ENCODE measurements at places on chromosomes 3 and 15.

- H3K27ac ChIP-seq, result no peak overlapping the region
- H3K27me3 ChIP-seq, result no peaks in the 10 kb centered on the region
- no peaks in the 10 kb centered on the region for H3K36me3 ChIP-seq
- no peaks in the 10 kb centered on the region for H3K4me1 ChIP-seq
These were observed 44.8 kb upstream of the MAP3K13 start for GRCh38 chr3:185318141-185318540.

- no peak for DNase-seq
- H3K36me3 ChIP-seq, result no peaks in the 10 kb centered on the region
- H3K4me1 ChIP-seq, result no peaks in the 10 kb centered on the region
- no peak overlapping the region for H3K27ac ChIP-seq
- no peaks in the 10 kb centered on the region for H3K27me3 ChIP-seq
These were observed 91.4 kb downstream of the CTNNB1 start for GRCh38 chr3:41290736-41291135.

- DNase-seq, result no peak
- peaks cover 2% of the 10 kb centered on the region for H3K36me3 ChIP-seq
- no peaks in the 10 kb centered on the region for H3K4me1 ChIP-seq
- H3K27ac ChIP-seq, result no peak overlapping the region
- H3K27me3 ChIP-seq, result no peaks in the 10 kb centered on the region
These were observed 563.6 kb upstream of the NAALADL2 start for GRCh38 chr3:174295306-174296092.

DNA sequence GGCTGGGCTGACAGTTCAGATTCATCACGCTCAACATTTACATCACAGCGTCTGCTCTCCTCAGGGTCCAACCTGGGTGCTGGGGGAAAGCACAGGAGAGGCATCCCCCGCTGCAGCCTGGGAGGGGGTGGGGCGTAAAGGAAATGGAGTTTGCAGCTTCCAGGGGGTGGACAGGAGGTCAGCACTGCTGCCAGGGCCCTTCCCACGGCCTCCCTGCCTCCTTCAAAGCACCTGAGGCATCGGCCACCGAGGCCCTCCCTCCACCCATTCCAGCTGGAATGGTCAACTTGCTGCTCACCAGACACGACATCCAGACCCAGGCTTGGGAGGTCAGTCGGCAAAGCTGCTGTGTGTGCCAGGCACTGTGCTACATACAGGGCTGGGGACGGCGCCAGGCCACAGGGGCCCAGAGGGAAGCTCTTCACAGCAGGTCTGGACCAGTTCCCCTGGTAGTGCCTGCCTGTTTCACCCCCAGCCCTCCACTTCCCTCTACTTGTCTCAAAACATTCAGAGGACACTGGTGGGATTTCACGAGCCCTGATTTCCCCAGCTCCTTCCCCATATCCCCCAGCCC is 120.7 kb downstream of the ANP32A start:
- H3K36me3 ChIP-seq, result peaks cover 2% of the 10 kb centered on the region
- H3K27me3 ChIP-seq, result peaks cover 38% of the 10 kb centered on the region
- no peak overlapping the region for H3K27ac ChIP-seq
- no peak overlapping the region for H3K4me3 ChIP-seq

- H3K27me3 ChIP-seq, result no peaks in the 10 kb centered on the region
- H3K4me1 ChIP-seq, result no peaks in the 10 kb centered on the region
- H3K4me3 ChIP-seq, result no peak overlapping the region
- DNase-seq, result no peak
- no peak overlapping the region for H3K27ac ChIP-seq
These were observed 10.1 kb upstream of the STRIT1 start for GRCh38 chr3:155303540-155304097.

DNA sequence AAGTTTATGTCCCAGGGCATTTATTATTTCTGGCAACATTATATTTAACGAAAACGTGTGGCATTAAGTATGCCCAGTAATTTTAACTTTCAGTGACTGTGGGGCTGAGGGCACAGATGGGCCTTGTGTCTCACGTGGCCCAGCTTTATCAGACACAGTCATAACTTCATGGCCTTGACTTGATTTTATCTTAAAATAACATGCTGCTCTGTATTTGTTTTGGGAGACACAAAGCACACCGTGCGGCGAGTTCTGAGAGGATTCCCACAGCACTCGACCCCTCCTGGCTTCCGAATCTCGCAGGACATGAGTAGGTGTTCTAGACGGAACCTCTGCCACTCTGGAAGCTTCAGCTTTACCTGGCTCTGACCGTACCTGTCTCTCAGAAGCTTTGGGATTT is 180.8 kb downstream of the ADAMTS17 start:
- no peaks in the 10 kb centered on the region for H3K36me3 ChIP-seq
- H3K27ac ChIP-seq, result no peak overlapping the region
- no peak overlapping the region for H3K4me3 ChIP-seq
- H3K27me3 ChIP-seq, result no peaks in the 10 kb centered on the region

- no peak overlapping the region for H3K27ac ChIP-seq
- H3K36me3 ChIP-seq, result no peaks in the 10 kb centered on the region
- no peak overlapping the region for H3K4me3 ChIP-seq
- DNase-seq, result no peak
These were observed 402.9 kb upstream of the ATP11B start for GRCh38 chr3:182390421-182390820.

- H3K27ac ChIP-seq, result no peak overlapping the region
- H3K27me3 ChIP-seq, result no peaks in the 10 kb centered on the region
- no peak for DNase-seq
- H3K4me1 ChIP-seq, result peaks cover 8% of the 10 kb centered on the region
- no peaks in the 10 kb centered on the region for H3K36me3 ChIP-seq
These were observed 15.1 kb upstream of the RFTN1 start for GRCh38 chr3:16528581-16528993.

- DNase-seq, result no peak
- H3K27me3 ChIP-seq, result no peaks in the 10 kb centered on the region
- no peak overlapping the region for H3K4me3 ChIP-seq
- H3K27ac ChIP-seq, result no peak overlapping the region
- no peaks in the 10 kb centered on the region for H3K4me1 ChIP-seq
These were observed 145.0 kb downstream of the ATP10A start for GRCh38 chr15:25718169-25718536.

DNA sequence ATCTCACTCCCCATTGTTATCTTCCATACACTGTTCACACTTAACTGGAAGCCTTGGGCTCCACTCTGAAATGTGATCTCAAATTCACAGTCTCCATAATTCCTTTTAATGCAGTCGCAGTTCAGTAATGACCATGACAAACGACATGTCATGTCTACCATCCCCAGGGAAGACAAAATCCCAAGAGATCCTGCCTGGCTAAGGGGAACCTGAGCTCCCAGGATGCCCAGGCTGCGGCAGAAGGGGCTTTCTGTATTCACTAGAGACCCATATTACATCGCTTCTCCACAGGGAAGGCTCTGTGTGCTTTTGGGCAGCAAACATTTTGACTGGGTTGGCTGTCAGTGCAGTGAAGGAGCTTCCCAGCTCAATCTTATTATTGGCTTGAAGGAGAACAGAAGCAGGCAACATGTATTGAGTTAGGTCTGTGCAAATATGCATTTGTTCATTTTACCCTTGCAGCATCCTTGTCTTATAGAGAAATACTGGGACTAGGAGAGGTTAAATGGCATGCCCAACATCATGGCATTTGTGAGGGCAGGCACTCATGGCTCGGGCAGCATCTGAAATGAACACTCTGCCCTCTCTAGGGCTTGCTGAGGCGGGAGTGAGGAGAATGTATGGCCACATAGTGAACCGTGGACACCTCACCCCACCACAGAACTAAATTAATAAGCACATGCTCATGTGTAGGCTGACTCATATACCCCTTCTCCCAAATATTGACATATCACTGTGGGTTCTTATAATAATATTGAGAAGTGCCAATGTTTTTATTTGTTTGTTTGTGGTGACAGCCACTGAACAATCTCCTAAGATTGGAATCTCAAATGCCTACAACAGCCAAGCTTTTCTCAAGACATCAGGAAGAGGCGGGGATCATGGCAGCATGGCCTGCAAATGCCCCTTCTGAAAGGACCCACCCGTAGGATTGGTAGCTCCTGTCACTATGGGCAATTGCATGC is 141.6 kb upstream of the FOXB1 start:
- no peak for DNase-seq
- H3K36me3 ChIP-seq, result no peaks in the 10 kb centered on the region
- H3K27ac ChIP-seq, result no peak overlapping the region
- no peaks in the 10 kb centered on the region for H3K4me1 ChIP-seq
- H3K27me3 ChIP-seq, result peaks cover 56% of the 10 kb centered on the region
- no peak overlapping the region for H3K4me3 ChIP-seq

DNA sequence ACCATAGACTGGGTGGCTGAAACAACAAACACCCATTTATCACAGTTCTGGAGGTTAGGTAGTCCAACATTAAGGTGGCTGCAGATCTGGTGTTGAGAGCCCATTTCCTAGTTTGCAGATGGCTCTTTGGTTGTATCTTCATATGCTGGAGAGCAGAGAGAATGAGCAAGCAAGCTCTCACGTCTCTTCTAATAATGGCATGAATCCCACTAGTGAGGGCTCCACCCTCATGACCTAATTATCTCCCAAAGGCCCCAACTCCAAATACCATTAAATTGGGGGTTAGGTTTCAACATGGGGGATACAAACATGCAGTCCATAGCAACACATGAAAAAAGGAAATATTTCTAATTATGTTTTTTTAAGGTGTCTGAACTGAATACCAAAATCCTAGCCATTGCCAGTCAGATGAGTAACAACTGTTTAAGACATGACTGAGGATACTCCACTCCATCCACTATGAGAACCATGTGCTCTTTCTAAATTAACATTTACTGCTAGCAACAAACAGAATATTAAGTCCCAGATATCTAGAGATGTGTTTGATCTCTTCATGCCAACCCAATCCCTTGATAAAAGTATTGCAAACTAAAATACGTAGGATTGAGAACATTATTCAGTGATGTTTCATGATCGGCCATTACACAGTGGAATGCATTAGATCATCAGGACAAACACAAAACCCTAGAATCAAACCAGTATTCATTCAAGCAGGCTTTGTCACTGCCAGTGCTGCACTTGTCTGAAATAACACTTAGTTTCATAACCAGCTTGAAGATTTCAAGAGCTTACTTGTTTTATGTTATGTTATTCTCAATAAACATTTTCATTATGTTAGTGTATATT is 340.3 kb downstream of the SLC9A9 start:
- H3K36me3 ChIP-seq, result no peaks in the 10 kb centered on the region
- DNase-seq, result no peak
- no peaks in the 10 kb centered on the region for H3K4me1 ChIP-seq
- H3K27me3 ChIP-seq, result no peaks in the 10 kb centered on the region
- H3K4me3 ChIP-seq, result no peak overlapping the region

- H3K4me1 ChIP-seq, result peaks cover 75% of the 10 kb centered on the region
- no peak overlapping the region for H3K27ac ChIP-seq
- H3K27me3 ChIP-seq, result no peaks in the 10 kb centered on the region
- H3K36me3 ChIP-seq, result peaks cover 13% of the 10 kb centered on the region
These were observed 15.1 kb downstream of the CMTM7 start for GRCh38 chr3:32406486-32407408.

GRCh38 chr3:117893001-117893400 is 1141.6 kb downstream of the IGSF11 start:
- no peaks in the 10 kb centered on the region for H3K36me3 ChIP-seq
- H3K27ac ChIP-seq, result no peak overlapping the region
- H3K4me1 ChIP-seq, result no peaks in the 10 kb centered on the region
- H3K4me3 ChIP-seq, result no peak overlapping the region
- DNase-seq, result no peak
- no peaks in the 10 kb centered on the region for H3K27me3 ChIP-seq

GRCh38 chr3:194446754-194447153 is 40.0 kb downstream of the ATP13A3 start:
- H3K27me3 ChIP-seq, result no peaks in the 10 kb centered on the region
- peaks cover 11% of the 10 kb centered on the region for H3K4me1 ChIP-seq
- H3K36me3 ChIP-seq, result peaks cover 44% of the 10 kb centered on the region
- no peak overlapping the region for H3K27ac ChIP-seq
- no peak overlapping the region for H3K4me3 ChIP-seq

GRCh38 chr3:5330152-5330810 is 142.8 kb downstream of the EDEM1 start:
- no peaks in the 10 kb centered on the region for H3K36me3 ChIP-seq
- DNase-seq, result no peak
- H3K27ac ChIP-seq, result no peak overlapping the region
- H3K4me3 ChIP-seq, result no peak overlapping the region
- H3K4me1 ChIP-seq, result peaks cover 5% of the 10 kb centered on the region
- peaks cover 17% of the 10 kb centered on the region for H3K27me3 ChIP-seq

GRCh38 chr3:57974796-57975388 is 33.3 kb upstream of the FLNB start:
- no peak overlapping the region for H3K27ac ChIP-seq
- H3K4me1 ChIP-seq, result no peaks in the 10 kb centered on the region
- H3K4me3 ChIP-seq, result no peak overlapping the region
- no peak for DNase-seq

- H3K27me3 ChIP-seq, result no peaks in the 10 kb centered on the region
- H3K36me3 ChIP-seq, result no peaks in the 10 kb centered on the region
- no peaks in the 10 kb centered on the region for H3K4me1 ChIP-seq
- DNase-seq, result no peak
- H3K27ac ChIP-seq, result no peak overlapping the region
These were observed 29.1 kb upstream of the SRP14 start for GRCh38 chr15:40067921-40068624.

DNA sequence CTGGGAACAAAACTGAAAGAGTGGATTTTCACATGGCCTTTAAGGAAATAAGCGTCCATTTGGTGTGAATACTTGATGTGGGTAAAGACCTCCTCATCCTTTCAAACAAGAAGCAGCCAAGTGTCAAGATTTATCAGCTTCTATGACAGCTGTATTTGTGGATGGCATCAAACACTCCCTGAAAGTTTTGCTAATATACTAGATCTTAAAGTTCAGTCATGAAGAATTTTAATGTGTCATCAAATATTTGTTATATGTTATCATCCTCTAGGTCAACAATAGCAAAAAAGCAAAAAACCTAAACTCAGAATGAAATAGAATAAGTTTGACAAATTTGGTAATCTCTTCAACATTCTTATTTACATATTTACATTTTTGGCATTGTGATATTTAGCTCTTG is 29.1 kb upstream of the LYSMD4 start:
- DNase-seq, result no peak
- no peaks in the 10 kb centered on the region for H3K36me3 ChIP-seq
- peaks cover 9% of the 10 kb centered on the region for H3K27me3 ChIP-seq
- H3K4me1 ChIP-seq, result no peaks in the 10 kb centered on the region
- H3K4me3 ChIP-seq, result no peak overlapping the region

DNA sequence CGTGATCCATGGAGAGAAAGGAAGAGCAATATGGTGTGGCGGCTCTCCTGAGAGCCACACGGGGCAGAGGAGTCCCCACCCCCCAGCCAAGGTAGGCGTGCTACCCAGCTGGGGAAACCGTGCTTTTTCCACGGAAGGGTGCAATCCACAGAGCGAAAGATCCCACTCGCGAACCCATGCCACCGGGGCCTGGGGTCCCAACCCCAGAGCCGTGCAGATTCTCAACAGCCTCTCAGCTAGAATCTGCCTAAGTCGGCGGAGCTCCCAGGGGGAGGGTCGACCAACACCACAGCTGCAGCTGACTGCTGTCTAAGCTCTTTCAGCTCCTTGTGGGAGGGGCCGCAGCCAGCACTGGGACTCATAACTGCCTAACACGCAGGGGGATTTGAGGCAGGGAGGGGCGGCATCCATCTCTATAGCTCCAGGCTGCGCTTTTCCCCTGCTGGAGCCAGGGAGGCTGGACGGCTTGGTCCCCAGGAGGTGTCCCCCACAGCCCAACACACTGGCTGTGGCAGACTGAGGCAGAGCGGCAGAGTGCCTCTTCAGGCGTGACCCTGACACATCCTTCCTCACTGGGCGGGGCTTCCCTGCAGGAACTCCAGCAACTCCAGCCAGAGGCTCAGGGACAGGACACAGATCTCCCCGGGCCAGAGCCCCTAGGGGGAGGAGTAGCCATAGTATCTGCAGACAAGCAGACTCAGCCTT is 107.6 kb upstream of the ZBTB20 start:
- H3K27ac ChIP-seq, result no peak overlapping the region
- H3K27me3 ChIP-seq, result peaks cover 40% of the 10 kb centered on the region
- no peaks in the 10 kb centered on the region for H3K36me3 ChIP-seq
- H3K4me1 ChIP-seq, result no peaks in the 10 kb centered on the region
- no peak for DNase-seq

All from central memory CD8-positive, alpha-beta T cell (primary cell).